KBM-7 (cell line): ENCODE measurements at places on chromosomes 6 and 20.

- DNase-seq, result no peak
Measured at GRCh38 chr20:23626040-23626620, 11.6 kb downstream of the CST3 start.

- DNase-seq, result no peak
Measured at GRCh38 chr6:138486249-138487101, 12.8 kb downstream of the NHSL1 start.

DNA sequence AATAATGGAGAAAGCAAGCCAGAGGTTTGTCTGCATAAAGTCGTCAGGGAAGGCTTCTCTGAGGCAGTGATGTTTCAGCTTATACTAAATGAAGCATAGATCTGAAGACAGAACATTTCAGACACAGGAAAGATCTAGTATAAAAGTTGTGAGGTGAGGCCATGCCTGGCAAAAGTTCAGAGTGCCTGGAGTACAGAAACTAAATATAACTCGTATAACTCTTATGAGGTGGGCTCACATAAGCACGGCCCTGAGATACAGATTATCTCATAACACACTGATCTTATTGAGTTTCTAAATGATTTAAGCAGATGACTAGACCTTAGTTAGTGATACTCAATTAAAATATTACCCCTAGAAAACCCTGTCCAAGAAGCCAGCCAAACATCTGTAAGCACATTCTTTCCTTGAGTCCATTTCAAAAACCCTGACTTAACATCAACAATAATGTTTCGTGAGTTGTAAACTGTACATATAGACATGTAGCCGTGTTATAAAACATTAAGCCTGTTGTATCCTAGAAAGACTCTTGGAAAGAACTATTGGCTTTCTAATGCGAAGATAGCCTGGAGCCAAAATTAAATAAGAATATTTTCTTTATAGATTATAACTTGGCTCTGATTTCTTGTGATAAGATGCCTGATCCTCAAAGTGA is 667.6 kb downstream of the TENT5A start:
- no peak for DNase-seq

DNA sequence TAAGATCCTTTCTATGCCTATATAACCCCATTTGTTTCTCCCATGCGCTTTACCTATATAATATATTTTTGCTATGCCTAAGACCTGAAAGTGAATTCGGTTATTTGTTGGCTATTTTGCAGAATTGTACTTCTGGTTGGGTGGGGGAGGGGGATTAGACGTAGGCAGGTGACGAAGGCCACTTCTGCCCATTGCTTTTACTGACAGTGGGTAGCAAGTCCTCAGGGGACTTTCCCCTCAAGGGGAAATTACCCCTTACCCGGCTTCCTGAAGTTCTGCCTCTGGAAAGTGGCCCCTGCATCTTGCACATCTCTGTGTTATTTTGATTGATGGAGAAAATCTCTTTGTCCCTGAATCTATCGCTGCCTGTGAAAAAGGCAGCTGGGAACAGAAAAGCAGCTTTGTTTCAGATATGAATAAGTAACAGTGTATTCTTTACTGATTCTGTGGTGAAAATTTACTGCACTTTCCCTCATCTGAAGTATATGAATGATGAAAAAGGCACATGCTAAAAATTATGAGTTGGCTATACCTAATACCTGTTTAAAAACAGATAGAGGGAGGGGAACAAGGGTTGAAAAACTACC is 133.9 kb downstream of the UTRN start:
- no peak for DNase-seq

DNA sequence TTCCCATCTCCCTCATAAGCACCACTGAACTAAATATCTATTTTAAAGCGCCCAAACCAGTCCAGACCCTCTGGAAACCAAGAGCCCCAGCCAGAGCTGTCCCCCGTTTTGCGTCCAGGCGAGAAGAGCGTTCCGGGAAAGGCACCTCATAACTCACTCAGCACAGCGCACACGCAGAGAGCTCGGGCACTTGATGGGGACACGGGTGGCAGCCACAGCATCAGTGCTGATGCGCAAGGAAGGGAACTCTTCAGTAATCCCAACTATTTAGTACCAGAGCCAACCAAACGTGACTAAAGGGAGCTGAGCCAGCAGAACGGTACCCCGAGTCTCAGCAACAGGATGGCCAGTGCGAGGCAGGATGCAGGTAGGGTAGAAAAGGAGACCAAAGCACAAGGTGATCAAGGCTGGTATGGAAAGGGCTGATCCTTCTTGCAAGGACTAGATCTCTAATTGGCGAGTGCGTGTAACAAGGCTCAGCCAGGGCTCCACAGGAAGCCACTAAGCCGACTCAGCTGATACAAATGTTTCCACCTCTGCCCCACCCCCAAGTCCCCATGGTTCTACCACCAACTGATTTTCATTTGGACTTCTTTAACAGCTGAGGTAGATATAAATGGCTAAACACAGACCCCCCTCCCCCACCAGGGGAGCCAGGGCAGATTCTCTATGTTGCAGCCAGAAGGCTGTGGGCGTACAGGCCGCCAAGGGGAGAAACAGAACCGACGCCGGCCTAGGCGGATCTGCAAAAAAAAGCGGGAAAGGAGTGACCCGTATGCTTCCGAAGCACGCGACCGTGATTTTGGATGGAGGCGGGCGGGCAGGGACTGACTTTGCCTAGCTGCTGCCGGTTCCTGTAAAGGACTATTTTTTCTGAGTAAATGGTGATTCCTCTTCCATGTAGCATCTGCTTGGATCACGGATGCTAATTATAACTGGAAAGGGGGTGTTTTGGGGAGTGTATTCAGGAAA is 183.5 kb upstream of the COL21A1 start:
- DNase-seq, result no peak

DNA sequence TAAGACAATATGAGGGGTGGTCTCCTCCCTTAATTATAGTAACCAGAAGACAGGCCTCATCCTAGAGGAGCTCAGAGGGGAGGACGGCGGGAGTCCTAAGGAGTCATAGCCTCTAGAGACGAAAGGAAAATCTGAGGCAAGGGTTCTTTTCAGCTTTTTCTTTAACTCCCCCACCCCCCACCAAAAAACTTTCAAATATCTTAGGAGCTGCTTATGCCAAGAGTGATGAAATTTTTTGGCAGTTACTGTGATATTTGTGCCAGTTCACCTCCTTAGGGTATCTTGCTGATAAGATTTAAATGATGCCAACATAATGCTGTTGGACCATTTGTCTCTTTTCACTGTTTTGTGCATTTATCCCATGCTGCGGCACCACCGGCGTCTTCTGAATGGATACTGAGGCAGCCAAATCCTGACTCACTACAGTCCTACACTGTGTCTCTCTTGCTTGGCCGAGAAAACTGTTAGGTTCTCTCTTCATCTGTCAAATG is 44.5 kb upstream of the DSE start:
- no peak for DNase-seq

DNA sequence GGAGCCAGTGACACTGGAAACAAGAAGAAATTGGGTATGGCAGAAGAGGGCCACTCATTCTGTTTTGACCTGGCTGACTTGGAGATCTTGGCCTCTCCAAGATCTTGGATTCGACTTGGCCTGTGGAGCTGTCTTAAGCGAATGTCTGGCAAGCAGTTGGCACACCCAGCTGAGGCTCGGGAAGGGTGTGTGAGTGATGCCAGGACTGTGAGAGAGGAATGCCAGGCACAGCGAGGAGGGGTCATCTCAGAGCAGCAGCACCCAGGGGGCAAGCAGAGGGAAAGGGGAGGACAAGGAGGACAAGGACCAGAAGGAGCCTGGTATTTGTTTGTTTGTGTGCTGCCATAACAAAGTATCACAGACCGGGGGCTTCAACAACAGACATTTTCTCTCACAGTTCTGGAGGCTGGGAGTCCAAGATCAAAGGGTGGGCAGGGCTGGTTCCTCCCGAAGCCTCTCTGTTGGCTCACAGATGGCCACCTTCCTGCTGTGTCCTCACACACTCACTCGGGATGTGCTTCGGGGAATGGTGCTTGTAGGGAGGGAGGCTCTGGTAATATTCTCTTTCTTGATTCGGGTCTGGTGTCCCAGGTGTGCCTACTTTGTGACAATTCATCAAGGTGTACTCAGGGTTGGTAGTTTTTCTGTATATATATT is 33.0 kb downstream of the RPP40 start:
- DNase-seq, result no peak

DNA sequence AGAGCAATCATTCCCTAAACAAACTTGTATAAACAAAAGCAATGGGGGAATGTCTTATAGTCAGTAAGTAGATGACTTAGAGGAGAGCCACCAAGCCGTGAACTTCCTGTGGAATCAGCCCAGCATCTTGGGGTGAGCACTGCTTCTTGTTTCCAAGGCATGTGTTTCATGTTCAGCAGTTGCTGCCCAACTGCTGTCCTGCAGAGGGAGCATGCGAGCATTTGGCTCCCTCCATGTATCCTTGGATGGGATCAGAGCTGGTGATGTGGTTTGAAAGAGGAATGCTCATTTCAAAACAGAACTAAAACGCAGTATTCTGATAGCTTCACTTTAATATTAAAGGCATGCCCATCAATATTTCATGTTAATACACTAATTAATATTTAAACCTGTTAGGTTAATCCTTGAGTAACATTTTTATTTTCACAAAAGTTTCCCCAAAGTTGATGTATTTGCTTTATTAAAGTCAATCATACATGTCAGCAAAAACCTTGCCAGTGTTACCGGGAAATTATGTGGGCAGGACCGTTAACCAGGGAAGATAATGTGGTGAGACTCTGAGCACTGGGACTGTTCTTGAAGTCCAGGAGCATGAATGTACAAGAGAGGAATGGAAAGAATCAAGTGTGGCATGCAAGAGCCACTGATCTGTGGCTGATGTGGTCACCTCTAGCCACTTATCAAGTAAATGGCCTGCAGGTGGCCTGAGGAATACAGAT is 172.1 kb upstream of the GGTLC1 start:
- DNase-seq, result peak; percentile 28
